ENCODE measurements at places on chromosomes 13 and 19. TPM values are rescaled to one million over a fixed set of nuclear protein-coding genes. Genes with fewer than 3 reads are reported as not detected.
A peak's percentile ranks its signal among the peaks of the same experiment; 100 is the strongest.

EPS8L1 gene
- 18.1 TPM for total RNA-seq

RFXANK gene
- total RNA-seq, result 105 TPM

GRCh38 chr19:55585658-55586339 is 5.2 kb upstream of the ZNF579 start:
- H3K27ac ChIP-seq, result no peak overlapping the region
- peaks cover 4% of the 10 kb centered on the region for H3K4me1 ChIP-seq
- peaks cover 7% of the 10 kb centered on the region for H3K27me3 ChIP-seq
- H3K36me3 ChIP-seq, result no peaks in the 10 kb centered on the region
- peak; percentile 68 for DNase-seq

SLITRK6 gene
- not detected for total RNA-seq

GRCh38 chr19:55673465-55673864 is 1.6 kb upstream of the EPN1 start:
- peaks cover 24% of the 10 kb centered on the region for H3K36me3 ChIP-seq
- no peak overlapping the region for H3K27ac ChIP-seq
- no peak for DNase-seq
- no peak overlapping the region for H3K4me3 ChIP-seq
- H3K27me3 ChIP-seq, result no peaks in the 10 kb centered on the region

DNA sequence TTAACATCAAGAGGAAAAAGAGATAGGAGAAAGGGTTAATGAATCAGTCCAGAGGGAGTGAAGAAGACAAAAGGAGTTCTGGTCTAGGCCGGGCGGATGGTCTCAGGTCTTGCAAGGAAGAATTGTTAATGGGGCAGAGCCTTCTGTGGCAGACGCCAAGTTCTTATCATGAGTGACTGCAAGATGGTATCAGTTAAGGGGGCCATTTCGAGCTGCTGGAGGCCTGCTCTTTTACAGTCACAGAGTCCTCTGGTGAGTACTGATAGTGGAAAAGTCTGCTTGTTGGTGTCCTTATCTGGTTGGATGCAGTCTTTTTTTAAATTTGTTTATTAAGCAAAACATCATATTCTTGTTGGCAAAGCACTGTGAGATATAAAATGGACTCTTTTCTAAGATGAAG is 590.9 kb upstream of the SGCG start:
- no peak for DNase-seq
- no peaks in the 10 kb centered on the region for H3K36me3 ChIP-seq
- H3K27ac ChIP-seq, result no peak overlapping the region
- H3K27me3 ChIP-seq, result no peaks in the 10 kb centered on the region

Data from endothelial cell of umbilical vein (primary cell).